Uterus (tissue), 4 donors: ENCODE measurements at places on chromosomes 1 and 21. TPM values are rescaled to one million over a fixed set of nuclear protein-coding genes. Genes with fewer than 3 reads are reported as not detected.

The C1orf52 gene
- 23.8 TPM for total RNA-seq

The PDE4B gene
- 15.1 TPM for total RNA-seq

The SPRR3 gene
- 0.69 TPM for total RNA-seq

DNA sequence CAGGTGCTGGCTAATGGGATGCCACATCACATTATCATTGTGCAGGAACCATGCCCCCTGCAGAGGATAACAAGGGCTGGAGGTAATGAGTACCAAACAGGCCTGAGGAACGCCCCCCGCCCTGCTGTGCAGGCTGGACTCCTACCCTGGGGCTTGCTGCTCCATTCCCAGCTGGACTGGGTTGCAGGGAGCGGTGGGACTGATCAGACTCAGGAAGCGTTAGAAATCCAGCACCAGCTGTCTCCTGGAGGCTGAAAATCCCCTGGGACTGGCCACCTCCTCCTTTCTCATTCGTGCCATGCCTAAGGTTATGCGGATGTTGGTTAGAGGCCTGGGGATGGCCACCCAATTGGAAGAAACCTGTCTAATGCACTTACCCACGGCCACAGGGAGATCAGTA, 36.9 kb upstream of the POU3F1 start:
- no peak for DNase-seq
- H3K4me3 ChIP-seq, result no peak overlapping the region
- no peaks in the 10 kb centered on the region for H3K36me3 ChIP-seq
- no peaks in the 10 kb centered on the region for H3K4me1 ChIP-seq
- H3K27me3 ChIP-seq, result no peaks in the 10 kb centered on the region
- no peak overlapping the region for H3K27ac ChIP-seq

DNA sequence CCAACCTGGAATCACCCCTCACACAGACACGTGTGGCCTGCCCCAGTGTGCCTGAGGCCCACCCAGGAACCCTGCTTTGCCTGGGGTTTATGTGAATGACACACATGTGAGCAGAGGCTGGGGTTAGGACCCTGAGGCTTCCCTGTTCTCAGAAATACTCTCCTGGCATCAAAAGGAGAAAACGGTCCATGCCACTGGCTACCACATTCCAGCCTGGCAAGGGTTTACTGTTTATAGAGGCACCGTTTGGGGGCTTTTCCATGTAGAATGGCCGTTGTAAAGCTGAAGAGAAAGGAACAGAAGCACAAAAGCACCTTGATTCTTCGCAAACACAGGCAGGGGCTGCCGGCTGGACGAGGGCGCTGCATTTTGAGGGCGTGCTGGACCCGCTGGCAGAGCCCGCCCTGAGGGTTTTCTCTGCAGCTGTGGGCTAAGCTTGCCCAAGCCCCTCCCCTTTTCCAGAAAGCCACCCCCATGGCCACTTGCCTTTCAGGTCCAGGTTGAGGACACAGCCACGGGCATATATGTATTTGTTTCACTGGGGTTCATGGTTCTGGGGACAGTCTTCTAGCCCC, 13.0 kb downstream of the TFF3 start:
- H3K27ac ChIP-seq, result peak overlapping the region; percentile 59
- H3K36me3 ChIP-seq, result no peaks in the 10 kb centered on the region
- H3K4me1 ChIP-seq, result no peaks in the 10 kb centered on the region
- no peak overlapping the region for H3K4me3 ChIP-seq
- no peaks in the 10 kb centered on the region for H3K27me3 ChIP-seq

DNA sequence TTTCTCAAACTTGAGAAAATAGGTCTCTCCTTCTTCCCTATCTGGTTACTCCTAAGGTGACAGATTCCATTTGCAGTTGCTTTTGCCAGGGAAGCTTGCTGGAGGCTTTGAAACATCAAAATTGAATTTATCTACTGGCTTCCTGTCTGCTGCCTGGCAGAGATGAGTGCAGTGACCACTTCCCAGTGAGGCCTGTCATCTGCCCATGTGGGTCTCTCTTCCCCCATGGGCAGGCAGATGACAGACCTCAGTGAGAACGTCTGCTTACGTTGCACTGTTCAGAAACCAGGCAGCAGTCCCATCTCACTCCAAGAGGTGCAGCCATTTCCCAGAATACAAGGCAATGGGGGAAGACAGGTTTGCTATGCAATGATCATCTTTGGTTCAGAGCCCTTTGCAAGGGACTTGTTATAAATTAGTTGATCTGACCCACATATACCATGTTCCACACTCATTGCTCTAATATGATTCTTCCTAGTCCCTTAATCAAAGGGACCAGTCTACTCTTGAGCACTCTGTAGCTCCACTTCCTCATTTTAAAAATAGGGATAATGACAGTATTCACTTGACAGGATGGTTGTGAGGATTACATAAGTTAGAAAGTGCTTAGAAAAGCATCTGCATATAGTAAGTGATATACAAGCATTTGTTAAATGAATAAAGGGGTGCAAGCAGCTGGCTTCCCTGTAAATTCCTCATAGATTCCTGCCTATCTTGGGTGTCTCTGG, 10.6 kb downstream of the PGBD5 start:
- no peaks in the 10 kb centered on the region for H3K4me1 ChIP-seq
- no peak overlapping the region for H3K4me3 ChIP-seq
- DNase-seq, result no peak
- H3K27ac ChIP-seq, result no peak overlapping the region

GRCh38 chr1:234507089-234507488, 28.1 kb upstream of the TARBP1 start:
- no peak overlapping the region for H3K4me3 ChIP-seq
- no peaks in the 10 kb centered on the region for H3K36me3 ChIP-seq
- H3K4me1 ChIP-seq, result no peaks in the 10 kb centered on the region
- H3K27ac ChIP-seq, result no peak overlapping the region
- H3K27me3 ChIP-seq, result no peaks in the 10 kb centered on the region

DNA sequence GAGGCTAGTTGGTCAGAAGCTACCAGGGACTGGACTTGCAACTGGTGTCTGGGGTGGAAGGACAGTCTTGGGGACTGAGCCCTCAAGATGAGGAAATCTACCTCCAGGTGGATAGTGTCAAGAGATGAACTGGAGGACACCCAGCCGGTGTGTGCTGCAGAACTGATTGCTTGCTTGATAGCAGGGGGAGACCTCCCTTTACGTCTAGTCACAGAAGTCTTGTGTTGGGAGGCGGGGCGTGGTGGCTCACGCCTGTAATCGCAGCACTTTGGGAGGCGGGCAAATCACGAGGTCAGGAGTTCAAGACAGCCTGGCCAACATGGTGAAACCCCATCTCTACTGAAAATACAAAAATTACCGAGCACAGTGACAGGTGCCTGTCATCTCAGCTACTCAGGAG, 4.9 kb downstream of the RCC2 start:
- H3K27me3 ChIP-seq, result no peaks in the 10 kb centered on the region
- DNase-seq, result no peak
- H3K4me3 ChIP-seq, result no peak overlapping the region
- H3K36me3 ChIP-seq, result no peaks in the 10 kb centered on the region
- no peak overlapping the region for H3K27ac ChIP-seq

GRCh38 chr1:92475029-92475428, 11.7 kb downstream of the GFI1 start:
- no peaks in the 10 kb centered on the region for H3K36me3 ChIP-seq
- H3K4me1 ChIP-seq, result no peaks in the 10 kb centered on the region
- H3K4me3 ChIP-seq, result no peak overlapping the region
- peaks cover 1% of the 10 kb centered on the region for H3K27me3 ChIP-seq
- H3K27ac ChIP-seq, result no peak overlapping the region

DNA sequence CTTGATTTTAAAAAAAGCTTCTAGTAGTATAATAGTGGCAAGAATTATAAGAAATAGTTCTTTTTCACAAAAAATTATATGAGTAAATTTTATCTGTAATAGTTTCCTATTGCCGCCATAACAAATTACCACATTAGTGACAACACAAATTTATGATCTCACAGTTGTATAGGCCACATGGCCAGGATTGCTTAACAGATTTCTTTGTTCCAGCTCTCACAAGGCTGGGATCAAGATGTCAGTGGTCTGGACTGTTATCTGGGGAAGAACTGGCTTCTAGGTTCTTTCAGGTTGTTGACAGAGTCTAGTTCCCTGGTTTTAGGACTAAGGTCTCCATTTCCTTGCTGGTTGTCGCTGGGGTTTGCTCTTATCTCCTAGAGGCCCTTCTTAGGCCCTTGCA, 236.4 kb downstream of the USP25 start:
- no peak overlapping the region for H3K4me3 ChIP-seq
- no peaks in the 10 kb centered on the region for H3K4me1 ChIP-seq
- peak overlapping the region; percentile 5 for H3K27ac ChIP-seq
- no peaks in the 10 kb centered on the region for H3K36me3 ChIP-seq
- no peaks in the 10 kb centered on the region for H3K27me3 ChIP-seq
